ENCODE measurements at places on chromosomes 11 and 22.
A peak's percentile ranks its signal among the peaks of the same experiment; 100 is the strongest.

DNA sequence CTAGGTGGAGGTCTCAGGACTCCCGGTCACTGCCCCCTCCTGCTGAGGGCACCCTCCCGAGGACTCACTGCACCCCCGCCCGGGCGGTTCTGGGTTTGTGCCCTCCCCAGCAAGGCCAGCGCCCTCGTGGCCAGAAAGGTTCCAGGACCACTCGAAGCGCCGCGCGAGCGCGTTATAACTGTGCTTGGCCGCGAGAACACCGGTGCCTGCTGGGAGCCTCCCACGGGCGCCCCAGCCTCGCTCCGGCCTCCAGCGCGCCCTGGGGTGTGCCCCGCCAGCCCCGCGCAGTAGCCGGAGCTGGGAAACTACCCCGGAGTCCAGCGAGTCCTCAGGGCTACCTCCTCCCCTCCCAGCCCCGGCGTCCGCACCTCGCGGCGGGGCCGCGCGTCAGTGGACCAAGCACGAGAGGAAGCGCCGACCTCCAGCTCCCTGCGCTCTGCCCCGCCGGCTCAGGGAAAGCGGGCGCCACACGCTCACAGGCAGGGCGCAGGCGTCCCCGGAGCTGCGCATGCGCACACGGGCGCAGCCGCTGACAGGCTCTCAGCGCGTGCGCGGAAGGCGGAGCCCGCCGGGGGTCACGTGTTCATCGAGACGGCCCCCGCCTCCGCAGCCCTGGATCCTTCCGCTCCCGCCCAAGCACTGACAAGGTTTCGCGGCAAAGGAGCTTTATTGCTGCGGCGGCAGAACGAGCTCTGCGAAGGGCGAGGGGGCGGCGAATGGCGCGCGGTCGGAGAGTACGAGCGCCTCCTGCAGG is at the start of gene SCO2:
SCO2 (minus strand) TSS at position 495 of the 754 bp plus-strand sequence. CDS start 1,187 bp downstream, outside the sequence.
- peak; percentile 98 for DNase-seq

GRCh38 chr11:77039491-77040400 is 5.5 kb downstream of the B3GNT6 start:
- DNase-seq, result no peak

DNA sequence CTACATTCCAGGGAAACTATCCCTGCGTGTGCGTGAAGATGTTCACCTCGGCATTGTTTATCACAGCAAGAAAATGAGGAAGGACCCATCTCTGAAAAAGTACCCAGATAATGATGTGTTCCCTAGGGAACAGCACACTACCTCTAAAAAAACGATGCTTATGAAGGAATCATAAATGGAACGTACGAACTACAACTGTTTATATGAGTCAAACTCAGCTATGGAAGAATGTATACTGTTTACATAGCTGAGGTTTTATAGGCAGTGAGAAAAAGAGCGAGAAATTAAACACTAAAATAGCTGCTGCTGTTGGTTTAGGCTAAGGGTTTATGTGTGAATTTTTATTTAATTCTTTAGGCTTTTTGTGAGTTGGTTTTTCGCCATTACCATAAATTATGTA is 48.9 kb downstream of the APOL1 start:
- DNase-seq, result no peak

- no peak for DNase-seq
Measured at GRCh38 chr22:17140022-17140421, 18.9 kb upstream of the TMEM121B start.

- no peak for DNase-seq
Measured at GRCh38 chr11:134022748-134023147, 46.1 kb upstream of the JAM3 start.

DNA sequence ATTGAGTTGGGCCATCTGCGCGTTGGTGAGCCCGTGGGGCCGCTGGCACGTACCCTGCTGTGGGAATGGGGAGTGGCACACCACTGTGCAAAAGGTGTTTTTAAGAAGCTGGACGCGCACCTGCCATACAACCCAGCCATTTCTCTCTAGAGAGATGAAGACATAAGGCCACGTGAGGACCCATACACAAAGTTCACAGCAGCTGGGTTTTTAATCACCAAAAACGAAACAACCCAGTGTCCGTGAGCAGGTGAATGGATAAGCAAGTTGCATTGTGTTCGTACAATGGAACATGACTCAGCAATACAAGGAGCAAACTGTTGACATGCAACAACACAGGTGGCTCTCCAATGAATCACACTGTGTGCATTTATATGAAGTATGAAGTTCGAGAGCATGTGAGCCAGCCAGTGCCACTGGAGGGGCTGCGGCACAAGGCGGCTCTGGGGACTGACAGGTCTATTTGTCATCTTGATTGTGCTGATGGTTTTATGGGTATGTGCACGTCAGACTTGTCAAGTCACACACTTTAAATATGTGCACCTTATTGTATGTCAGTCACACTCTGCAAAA is 30.6 kb upstream of the PANX2 start:
- no peak for DNase-seq

- no peak for DNase-seq
Measured at GRCh38 chr11:111386611-111387150, 7.6 kb upstream of the POU2AF1 start.

- DNase-seq, result no peak
Measured at GRCh38 chr22:41245917-41246499, 5.3 kb upstream of the CHADL start.

DNA sequence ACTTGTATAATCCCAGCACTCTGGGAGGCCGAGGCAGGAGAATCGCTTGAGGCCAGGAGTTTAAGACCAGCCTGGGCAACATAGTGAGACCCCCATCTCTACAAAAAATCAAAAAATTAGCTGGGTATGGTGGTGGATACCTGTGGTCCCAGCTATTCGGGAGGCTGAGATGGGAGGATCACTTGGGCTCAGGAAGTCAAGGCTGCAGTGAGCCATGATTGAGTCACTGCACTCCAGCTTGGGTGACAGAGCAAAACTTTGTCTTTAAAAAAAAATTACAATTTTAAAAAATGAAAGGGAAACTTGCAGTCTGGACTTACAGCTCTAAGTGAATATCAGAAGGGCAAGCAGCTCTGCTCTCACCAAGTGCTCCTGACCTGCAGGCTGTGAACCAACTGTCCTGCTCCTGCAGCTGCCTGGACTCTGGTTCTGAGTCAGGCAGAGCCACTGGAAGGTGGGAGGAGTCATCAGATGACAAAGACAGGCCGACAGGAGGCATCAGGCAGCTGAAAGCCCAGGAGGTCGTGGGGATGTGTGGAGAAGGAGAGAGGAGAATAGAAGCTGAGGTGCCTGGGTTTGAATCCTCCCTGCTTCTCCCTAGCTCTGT is 9.6 kb downstream of the SMTNL1 start:
- DNase-seq, result no peak

GRCh38 chr11:122108192-122108799 is 7.7 kb downstream of the BLID start:
- no peak for DNase-seq

GRCh38 chr11:69048694-69049489 is at the start of gene TPCN2:
TSS of gene TPCN2 (plus strand) at chr11:69048932. CDS start at chr11:69048998, 66 bp downstream.
- peak; percentile 89 for DNase-seq

All from activated CD4-positive, alpha-beta T cell treated with anti-CD3 and anti-CD28 coated beads, Interleukin-2, amount 50 U/mL, for 1 hour (primary cell).